ENCODE measurements at places on chromosomes 1 and 21.

- DNase-seq = no peak
These were observed 1150.5 kb upstream of the TMPRSS15 start for GRCh38 chr21:19553919-19554615.

DNA sequence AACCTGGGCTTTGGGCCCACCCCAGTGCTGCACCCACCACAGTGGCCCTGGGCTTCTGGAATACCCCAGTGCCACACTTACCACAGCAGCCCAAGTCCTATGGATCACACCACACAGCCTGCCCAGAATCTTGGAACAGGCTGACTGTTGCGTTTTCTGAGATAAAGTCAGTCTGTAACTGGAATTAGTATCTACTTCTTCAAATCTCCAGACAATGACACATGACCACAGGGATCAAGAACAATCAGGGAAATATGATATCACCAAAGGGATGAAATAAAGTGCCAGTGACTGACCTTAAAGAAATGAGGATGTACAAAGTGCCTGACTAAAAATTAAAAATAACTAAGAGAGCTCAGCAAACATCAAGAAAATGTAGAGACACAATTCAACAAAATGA lies 239.7 kb upstream of the PLD5 start:
- no peak for DNase-seq

DNA sequence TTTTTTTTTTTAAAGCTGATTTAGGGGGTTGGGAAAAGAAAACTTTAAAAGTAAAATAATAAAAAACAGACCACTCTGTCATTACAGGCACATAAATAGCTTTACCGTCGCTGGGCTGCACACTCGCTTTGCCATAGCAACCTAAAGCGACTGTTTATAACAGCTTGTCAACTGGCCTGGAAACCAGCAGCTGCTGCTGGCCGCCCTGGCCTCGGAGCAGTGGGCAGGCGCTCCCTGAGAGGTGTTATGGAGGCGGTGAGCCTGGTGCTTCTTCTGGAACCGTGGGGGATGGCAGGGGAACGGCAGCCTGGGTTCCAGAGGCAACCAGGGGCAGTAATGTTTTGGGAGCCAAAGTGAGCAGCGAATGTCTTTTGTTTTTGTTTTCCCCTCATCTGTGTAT lies 45.7 kb downstream of the ATP2B4 start:
- DNase-seq = no peak

GRCh38 chr1:248852481-248853405 lies 6.1 kb downstream of the ZNF692 start:
- no peak for DNase-seq

DNA sequence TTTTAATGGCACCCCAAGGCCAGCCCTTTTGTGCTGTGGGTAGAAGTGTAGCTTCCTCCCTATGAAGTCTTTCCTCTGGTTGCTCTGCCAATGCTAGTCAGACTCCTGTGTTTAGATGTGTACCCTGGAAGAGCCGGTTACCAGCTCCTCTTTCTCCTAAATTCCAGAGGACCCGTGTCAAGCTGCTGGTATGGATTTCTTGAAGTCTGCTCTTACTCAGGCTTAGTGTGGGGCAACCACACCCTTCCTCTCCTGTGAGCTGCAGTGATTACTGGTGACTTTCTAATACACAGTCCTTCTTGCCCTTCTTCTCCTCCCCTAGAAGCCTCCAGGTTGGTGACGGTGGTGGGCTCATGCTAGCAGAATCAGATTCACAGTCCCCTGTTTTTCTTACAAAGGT lies 74.1 kb upstream of the AKT3 start:
- no peak for DNase-seq

- peak; percentile 44 for DNase-seq
These were observed 3.3 kb upstream of the FCRL6 start for GRCh38 chr1:159798893-159799292.

DNA sequence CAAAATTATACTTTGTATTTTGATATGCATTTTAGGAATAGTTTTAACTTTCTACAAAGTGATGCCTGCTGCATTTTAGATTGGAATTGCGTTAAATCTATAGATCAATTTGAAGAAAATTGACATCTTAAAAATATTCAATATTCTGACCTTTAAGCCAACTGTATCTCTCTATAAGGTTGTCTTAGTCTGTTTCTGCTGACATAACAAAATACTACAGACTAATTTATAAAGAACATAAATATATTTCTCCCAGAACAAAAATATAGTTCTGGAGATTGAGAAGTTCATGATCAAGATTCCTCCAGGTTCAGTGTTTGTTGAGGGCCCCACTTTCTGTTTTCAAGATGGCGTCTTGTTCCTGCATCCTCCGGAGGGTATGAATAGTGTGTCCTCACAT lies 73.6 kb upstream of the NEGR1 start:
- no peak for DNase-seq

DNA sequence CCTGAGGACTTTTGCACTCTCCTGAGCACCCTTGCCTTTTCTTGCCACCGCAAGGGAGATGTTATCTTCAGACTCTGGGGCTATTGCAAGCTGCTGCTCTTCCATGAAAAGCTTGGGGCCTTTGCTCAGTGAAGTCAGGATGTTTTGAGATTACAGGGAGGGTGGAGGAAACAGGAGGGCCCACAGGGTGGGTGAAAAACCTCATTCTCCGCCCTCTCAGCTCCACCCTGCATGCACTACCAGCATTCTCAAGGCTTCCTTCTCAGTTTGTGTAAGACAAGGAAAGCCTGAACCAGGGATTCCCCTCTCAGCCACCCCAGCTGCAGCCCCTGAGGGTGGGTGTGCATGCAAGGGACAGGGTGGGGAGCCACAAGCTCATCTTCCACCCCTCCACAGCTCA lies 25.8 kb upstream of the ZNF648 start:
- no peak for DNase-seq
